Activated naive CD4-positive, alpha-beta T cell treated with Interleukin-2 at 50 U/mL for 16 hours (primary cell): ENCODE measurements at places on chromosomes 1 and 21.

- no peak for DNase-seq
Observed at GRCh38 chr1:202266061-202266765, 72.6 kb downstream of the LGR6 start.

- no peak for DNase-seq
Observed at GRCh38 chr1:87318056-87318650, 10.5 kb upstream of the LMO4 start.

DNA sequence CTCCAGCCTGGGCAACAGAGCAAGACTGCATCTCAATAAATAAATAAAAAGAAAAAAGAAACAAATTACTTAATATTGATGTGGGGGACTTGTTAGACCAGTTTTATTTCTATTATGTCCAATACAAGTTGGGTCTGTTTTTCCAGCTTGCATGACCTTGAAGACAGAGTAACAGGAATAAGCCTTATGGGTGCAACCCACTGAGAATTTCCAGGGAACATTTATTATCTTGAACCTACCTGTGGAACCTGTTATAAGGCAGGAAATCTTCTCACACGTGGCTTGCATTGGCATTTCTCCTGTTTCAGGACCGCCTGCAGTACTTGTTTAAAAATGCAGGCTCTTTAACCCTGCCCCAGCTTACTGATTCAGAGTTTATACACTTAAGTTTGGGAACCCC, 64.0 kb downstream of the ZBTB17 start:
- DNase-seq = no peak

DNA sequence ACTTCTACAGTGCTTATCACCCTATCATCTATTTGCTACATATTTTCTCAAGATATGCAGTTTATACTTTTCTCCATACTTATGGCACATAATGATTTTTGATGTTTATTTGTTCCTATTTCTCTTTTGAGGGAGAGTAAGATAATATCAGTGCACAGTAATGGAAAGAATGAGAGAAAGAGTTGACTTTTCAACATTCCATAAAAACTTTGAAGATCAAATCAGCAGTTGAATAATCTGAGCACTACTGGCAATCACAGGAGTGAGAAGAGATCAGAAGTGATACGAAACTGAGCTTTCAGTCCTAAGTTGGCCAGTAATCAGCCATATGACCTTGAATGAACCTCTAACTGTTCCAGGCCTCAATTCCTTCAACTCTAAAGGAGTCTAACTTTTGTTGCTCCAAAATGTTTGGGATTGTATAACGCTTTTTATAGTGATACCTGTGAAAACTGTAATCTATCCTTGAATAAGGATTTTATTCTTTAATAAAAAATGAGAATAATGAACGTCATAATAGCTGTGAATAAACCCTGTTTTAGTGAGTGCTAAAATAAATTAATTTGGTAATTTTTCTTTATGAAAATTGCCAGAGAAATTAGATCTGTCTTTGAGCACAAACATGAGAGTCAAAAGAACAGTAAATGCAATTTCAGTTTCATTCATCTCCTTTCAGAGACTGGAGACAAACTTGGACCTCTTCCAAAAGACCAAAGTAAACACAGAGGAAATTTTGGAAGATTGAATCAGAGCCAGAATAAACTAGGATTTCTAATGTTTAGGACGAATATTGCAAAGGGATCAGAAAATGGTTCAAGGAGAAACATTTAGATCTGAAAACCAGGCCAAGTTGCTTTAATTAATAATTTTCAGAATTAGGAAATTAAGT, 309.9 kb downstream of the ADGRL2 start:
- no peak for DNase-seq

DNA sequence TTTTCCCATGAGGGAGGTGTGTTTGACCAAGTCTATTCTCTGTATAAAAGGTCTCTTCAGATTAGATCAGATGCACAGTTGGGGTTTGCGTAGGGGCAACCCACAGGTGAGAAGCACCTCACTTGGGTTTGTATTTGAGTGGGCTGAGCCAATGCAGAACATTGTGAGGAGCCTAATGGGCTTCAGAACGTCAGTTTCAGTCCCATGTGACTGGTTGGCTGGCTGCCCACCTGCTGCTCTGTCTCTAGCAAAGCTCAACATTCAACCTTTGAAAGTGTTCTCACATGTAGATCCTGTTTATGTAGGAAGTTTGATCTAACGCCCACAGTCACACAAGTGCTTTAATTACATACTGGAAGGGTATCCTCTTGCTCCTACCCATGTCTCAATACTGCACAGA, 105.5 kb downstream of the FASLG start:
- DNase-seq = no peak

DNA sequence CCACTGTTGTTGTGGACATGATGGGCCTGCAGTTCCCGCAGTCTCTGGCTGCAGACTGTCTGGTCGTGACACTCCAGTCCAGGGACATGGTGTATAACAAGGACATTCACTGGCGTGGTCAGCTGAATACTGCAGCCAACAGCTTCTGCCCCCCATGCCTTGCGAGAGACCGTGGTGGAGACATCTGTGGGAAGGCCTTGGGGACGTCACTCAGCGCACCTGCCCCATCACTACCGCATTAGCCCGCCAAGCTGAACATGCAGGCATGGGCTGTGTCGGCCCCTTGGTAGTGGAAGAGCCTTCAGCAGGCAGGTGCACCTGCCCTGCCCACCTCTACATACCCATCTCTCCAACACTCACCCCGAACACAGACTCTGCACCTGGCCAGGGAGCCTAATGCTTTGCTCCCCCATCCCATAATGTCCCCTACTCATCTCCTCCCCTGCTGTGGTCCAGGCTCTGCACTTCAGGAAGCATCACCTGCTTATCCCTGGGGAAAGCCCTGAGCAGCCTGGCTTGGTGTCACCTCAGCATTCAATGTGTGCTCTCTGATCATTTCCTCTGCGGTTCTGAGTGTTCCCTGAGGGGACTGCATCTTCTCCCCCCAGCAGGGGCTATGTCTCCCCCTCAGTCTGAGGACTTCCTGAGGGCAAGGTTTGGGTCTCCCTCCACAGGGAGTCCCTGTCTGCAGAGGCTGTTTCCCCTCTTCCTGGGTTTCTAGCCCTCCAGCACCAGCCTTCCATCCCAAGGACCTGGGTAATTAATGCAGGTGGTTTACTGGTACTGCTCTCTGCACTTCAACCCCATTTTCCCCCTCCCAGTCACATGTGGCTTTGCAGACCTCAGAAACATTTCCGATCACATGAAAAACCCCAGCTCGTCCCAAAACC, 3.2 kb downstream of the PGLYRP4 start:
- DNase-seq = no peak

DNA sequence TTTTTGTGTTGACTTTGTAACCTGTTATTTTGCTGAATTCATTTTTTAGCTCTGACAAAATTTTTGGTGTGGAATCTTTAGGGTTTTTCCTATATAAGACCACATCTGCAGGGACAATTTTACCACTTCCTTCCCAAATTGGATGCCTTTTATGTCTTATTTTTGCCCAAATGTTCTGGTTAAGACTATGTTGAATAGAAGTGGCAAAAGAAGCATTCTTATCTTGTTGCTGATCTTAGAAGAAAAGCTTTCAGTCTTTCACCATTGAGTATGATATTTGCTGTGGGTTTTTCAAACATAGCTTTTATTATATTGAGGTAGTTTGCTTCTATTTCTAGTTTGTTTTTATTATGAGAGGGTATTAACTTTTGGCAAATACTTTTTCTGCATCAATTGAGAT, 3.7 kb downstream of the CHIA start:
- no peak for DNase-seq

GRCh38 chr1:37722181-37723071, 30.1 kb downstream of the CDCA8 start:
- no peak for DNase-seq

DNA sequence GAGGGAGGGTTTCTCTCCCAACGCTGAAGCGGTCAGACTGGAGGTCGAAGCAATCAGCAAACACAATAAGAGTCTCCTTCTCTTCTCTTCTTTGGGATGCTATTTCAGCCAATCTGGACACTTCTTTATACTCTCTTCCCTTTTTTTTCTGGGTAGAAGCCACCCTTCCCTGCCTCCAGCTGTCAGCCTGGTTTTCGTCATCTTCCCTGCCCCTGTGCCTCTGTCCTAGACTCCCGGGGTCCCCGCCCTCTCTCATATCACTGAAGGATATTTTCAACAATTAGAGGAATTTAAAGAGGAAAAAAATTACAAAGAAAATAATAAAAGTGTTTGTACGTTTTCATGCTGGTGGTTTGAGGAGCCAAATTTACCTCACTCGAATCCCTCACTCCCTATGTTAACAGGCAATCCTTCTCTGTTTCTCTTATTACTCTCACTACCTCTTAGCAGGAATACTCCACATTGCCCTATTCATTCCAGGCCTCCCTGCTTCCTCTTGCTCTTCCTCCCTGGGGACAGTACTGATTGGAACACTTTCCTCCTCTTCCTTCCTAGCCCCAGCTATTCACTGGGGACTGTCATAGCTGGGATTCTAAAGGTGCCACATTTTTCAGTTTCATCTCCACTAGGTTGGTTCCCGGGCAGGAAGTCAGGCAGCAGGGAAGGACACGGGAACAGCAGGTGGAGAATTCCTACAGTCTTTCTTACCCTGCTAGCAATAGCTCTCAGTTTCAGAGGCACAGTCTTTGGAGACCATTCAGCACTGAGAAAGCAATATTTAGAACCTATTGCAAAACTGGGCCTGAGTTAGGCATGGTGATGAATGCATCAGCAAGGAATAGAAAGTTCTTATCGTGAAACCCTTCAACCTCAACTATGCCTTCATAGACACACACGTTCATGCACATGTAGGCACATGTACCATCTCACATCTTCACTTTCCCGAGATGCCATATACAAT, 288.0 kb downstream of the PBX1 start:
- no peak for DNase-seq

GRCh38 chr1:23224739-23225648, 7.7 kb upstream of the HTR1D start:
- DNase-seq = no peak

DNA sequence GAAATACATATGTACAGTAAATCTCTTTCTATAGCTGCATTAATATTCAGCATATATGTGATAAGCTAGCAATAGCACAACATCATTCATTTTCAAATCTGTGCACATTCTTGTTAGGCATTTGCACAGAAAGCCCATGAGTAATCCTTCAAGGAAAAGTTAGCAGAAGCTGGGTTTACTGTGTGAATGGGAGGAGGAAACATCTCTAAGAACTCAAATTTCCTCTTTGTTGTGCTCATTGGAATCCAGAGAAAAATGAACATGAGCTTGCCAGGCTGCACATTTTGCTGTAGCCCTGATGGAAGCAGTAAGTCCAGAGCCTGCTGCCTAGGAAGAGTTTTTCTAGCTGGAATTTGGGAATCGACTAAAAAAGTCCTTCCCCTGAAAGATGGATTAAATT, 214.2 kb upstream of the FOXD3 start:
- no peak for DNase-seq

GRCh38 chr1:103371234-103371633, 154.3 kb upstream of the RNPC3 start:
- DNase-seq = no peak

DNA sequence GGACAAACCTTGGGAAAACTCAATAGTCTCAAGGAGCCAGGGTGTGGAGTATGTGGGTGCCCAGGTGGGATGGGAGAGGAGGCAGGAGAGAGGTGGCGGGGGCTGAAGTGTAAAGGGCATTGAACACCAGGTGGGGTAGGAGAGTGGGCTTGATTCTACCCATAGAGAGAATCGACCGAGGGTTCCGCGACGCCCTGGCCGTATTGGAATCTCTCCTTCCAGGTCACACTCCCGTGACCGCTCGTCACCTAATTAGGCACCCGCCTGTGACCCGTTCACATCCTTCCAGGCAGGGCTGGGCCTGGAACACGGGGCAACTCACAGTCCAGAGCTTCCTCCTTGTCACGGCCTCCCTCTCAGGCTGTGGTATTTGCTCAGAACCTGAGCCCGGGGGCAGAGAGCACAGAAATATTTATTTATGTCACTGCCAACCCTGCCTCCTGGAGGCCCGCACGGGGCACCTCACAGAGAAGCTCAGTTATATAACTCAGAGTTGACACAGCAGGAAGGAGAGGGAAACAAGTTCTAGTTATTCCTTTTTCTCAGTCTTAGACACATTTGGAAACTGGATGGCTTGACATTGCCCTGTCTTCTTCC, 12.0 kb downstream of the NCMAP start:
- DNase-seq = no peak

DNA sequence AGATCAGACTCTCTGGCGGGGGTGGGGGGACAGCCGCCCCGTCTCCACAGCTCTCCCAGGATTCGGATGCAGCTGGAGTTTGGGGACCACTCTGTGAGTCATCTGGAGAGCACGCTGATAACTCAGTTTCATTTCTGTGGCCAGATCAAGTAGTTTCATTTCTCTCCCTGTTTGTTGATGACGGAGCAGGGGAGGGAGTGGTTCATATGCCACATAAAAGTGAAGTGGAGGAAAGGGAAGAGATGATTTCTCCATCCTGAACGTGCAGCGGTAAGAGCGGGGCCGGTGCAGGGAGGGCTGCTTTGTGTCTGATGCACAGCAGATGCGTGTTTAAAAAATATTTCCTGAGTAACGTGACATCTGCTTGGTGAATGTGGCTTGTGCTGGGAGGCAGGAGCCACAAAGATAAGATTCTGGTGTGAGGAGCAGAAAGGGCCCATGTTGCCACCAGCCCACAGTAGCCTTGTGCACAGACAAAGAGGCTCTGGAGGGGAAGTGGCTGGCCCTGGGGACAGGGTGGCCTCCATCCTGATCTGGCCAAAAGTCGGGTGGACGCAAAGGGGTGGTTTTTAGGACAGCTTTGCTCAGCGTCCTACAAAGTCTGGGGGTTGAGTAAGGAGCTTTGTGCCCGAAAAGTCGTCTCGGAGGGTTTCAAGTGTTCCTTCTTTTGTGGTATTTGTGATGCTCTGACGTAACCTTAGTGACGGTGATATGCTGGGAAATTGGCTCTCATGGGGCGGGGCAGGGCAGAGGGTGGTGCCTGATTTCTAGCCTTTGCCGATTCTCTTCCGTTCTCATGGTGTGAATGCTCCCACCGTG, at the start of gene MX2:
Gene MX2, plus strand, starts transcription at position 242 of the 819 bp plus-strand sequence. CDS start 14,880 bp downstream, outside the sequence.
- peak; percentile 76 for DNase-seq

DNA sequence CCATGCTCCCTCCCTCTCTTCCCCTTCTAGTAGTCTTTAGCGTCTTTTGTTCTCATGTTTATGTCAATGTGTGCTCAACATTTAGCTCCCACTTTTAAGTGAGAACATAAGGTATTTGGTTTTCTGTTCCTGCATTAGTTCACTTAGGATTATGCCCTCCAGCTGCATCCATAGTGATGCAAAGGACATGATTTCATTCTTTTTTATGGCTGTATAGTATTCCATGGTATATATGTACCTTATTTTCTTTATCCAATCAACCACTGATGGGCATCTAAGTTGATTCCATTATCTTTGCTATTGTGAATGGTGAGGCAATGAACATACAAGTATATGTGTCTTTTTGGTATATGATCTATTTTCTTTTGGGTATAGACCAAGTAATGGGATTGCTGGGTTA, 38.3 kb upstream of the PALMD start:
- no peak for DNase-seq

GRCh38 chr1:153490272-153491051, 30.0 kb upstream of the S100A7 start:
- no peak for DNase-seq

DNA sequence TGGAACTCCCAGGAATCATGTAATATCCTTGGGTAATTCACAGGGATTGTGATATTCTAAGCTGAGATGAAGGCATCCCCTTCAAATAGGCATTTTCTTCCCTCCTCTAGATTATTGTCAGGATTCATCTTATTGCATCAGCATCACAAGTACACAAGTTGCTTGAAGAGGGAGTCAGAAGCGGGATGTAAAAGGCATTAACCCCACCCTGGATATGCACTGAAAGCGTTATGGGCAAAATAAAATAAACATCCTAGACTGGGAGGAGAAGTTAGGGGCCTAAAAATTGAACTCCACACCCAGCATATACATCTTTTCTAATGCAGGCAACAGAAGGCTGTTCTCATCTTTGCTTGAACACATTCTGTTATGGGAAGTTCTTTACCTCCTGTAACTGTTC, 381.2 kb downstream of the SETD4 start:
- DNase-seq = no peak
